SJCRH30 (cell line): ENCODE measurements at places on chromosomes 4 and X. TPM values are rescaled to one million over a fixed set of nuclear protein-coding genes. Genes with fewer than 3 reads are reported as not detected.

DNA sequence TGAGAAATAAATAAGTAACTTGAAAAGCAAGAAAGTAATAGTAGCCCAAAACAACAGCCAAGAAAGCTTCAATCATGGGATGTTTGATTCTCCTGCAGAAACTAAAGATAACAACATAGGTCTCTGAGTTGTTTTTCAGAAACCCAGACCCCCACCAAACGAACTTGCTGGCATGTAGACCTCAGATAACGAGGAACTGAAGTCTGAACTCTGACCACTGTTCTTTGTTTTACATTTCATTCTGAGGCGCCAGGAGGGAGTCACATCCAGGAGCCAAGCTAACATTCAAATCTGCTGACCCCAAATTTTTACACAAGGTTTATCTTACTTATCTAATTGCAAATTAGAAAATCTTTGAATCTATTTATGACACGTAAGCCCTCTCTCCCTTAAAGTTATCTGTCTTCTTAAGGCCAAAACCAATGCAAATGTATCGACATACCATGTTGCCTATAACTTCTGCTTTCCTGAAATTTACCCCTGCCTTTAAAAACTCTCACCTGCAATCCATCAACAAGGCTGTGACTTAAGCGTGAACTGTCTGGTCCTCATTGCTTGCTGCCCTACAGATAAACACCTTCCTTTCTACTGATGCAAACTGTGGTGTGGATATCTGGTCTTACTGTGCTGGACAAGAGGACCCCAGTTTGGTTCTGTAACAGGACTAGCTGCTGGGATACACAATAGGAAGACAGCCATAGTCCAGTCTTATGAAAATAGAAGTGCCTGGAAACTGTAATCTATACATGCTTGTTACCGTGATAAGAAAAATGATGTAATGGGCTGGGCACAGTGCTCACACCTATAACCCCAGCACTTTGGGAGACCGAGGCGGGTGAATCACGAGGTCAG, 37.5 kb upstream of the NEIL3 start:
- DNase-seq = no peak

DNA sequence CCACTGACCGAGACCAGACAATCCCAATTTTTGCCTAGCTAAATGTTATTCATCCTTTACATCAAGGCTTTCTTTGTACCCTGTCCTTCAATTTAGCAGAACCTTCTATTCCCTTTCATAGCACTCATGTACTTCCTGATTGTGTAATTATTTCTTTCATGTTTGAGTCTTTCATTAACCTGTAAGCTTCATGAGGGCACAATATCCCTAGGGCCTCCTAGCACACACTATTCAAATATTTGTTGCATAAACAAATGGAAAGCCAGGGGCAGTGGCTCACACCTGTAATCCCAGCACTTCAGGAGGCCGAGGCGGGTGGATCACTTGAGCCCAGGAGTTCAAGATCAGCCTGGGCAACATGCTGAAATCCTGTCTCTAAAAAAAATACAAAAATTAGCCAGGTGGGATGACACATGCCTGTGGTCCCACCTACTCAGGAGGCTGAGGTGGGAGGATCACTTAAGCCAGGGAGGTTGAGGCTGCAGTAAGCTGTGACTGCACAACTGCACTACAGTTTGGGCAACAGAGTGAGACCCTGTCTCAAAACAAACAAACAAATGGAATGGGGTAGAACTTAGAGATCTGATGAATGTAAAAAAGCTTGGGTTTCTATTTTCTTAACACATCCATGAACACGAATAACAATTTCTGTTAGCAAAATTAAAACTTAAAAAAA, 59.0 kb downstream of the SAT1 start:
- no peak for DNase-seq

DNA sequence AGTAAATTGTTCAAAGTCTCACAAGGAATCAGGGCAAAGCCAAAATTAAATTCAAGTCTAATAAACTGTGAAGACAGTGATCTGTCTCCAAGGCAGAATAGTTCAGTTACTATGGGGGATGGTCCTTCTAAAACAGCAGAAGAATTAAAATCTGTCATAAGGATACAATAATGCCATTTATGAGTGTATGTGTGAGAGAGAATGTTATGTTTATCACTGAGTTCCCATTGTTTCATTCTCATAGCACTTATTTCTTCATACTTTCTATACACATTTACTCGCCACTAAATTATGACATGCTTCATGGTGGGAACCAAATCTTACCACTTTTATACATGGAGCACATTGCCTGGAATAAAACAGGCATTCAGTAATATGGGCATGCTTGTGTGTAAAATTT, 102.5 kb downstream of the AMMECR1 start:
- DNase-seq = no peak

FRMPD3 gene
- total RNA-seq = 0.04 TPM in 1 of 2 replicates, not detected in the other

DNA sequence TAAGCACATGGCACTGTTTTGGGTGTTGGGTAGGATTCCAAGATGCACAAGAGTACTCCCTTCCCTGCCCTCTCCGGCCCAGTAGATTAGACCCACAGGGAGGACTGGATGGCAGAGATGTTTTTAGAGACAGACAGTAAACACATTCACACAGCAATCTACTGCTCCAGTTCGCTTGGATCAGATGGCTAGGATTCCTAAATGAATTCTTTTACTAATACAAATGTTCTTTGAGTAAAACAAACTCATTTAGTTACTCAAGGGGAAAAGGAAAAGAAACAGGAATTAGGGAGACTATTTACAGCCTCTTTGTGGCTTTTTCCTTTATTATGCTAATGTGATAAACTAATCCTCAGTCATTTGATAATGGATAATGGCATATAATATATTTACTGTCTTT, 5.9 kb downstream of the SNX25 start:
- DNase-seq = no peak

DNA sequence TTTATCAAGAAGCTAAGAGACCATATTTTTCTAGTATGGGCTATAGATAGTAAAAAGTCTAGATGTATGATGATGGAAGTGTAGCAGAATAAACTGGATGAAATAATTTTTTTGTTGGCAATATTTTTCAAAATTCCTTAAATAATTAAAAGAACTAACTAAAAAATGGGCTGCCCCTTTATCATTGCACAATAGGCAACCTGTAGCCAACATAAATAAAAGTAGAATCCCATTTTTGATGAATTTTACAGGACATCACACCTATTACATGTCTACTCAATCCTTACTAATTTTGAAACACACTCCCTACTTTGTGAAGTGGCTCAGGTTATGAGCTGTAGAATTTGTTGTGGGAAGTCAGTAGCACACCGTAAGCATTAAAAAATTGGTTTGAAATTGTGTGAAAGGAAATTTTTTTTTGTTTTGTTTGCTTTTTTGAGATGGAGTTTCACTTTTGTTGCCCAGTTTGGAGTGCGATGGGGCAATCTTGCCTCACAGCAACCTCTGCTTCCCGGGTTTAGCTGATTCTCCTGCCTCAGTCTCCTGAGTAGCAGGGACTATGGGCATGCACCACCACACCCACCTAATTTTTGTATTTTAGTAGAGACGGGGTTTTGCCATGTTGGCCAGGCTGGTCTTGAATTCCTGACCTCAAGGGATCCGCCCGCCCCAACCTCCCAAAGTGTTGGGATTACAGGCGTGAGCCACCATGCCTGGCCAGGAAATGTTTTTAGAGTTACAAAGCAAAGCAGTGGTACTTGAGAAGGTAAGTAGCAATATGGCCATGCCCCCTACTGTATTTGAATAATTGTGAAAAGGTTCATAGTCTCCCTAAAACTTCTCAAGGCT, 8.9 kb upstream of the RUFY3 start:
- no peak for DNase-seq

GRCh38 chr4:145217349-145217748, 37.0 kb upstream of the OTUD4 start:
- no peak for DNase-seq

DNA sequence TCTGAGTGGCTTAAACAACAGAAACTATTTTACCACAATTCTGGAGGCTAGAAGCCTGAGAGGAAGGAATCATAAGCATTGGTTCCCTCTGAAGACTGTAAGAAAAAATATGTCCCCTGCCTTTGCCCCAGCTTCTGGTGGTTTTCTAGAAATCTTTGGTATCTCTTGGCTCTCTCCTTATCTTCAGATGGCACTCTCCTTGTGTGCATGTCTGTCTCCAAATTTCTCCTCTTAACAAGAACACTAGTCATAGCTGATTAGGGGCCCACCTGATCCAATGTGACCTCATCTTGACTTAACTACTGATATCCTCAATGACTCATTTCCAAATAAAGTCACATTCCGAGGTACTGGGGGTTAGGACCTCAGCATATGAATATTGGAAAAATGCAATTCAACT, 635.0 kb upstream of the NR3C2 start:
- DNase-seq = no peak
